Effector CD8-positive, alpha-beta T cell (primary cell): ENCODE measurements at places on chromosomes 2 and 18.

DNA sequence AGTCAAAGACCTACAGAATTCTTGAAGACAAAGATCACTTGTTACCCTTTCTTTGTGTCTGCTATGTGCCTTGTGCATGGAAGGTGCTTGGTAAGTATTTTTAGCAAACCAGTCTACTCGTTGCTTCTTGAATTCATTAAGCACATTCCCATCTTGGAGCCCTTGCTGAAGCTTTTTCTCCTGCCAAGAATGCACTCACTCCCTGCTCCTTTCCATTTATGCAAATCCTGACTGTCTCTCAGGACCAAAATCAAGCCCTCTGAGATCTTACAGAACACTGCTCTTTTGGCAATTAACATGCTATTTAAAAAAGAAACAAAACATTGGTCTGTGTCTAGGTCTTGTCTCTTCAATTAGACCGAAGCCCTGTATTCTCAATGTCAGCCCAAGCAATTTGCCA, 75.8 kb downstream of the CLHC1 start:
- no peak for DNase-seq

DNA sequence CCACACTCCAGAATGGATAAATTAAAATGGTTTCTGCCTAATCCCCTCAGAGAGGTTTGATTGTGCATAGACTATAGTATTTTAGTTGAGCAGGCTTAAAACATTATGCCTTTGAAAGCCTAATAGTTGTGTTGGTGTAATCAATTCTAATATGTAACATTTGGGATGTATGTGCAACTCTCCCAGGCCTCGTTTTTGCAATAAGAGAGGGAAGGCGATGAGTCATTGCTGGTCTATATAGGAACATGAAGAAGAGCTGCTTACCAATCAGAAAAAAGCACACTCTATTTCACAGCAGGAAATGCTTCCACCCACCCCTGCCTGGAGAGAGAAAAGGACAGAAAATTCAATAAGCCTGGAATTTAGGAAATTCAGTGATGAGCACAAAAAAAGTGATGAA, 1424.0 kb upstream of the PIK3C3 start:
- DNase-seq: no peak

DNA sequence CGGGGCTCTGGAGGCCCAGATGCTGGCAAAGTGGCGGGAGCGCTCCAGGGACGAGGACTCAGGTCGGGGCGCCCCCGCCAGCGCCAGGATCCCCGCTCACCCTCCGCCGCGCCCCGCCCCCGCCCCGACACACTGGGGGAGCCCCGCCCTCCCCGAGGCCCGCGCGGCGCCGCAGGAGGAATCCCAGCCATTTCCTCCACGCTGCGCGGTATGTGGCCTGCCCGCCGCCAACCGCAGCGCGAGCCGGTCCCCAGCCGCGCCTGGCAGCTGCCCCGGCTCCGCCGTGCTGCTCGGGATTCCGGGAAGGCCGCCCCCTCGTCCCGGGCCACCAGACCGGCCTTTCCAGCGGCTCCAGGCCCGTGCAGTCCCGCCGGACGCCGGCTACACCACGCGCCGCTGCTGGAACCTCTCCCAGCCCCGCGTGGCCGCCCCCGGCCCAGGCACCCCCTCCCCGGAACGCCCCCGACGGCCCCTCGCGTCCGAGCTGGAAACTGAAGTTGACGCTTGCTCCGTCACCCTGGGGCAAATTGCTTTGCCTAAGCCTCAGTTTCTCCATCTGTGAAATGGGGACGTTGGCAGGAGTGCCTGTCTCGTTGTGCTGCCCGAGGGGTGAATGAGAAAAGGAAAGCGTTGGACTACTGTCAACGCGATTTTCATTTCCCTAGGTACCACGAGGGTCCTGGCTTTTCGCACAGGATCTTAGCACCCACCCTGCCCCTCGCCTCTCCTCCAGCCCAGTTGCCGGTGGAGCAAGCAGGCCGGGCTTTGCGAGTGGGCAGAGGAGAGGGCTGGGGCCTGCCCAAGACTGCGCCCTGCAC, 53.6 kb downstream of the PKDCC start:
- DNase-seq: peak; percentile 53

DNA sequence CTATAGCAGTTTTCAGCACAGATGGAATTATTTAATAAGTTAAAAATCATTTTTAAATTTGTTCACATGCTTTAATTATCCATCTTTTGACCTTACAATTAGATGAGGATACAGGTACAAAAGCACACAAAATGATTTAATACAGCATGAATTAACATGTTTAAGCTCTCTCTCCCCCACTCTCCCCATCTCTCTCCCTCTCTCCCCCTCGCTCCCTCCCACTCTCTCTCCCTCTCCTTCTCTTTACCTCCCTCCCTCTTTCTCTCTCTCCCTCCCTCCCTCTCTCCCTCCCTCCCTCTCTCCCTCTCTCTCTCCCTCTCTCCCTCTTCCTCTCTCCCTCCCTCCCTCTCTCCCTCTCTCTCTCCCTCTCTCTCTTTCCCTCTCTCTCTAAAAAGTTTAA, 7.6 kb downstream of the NBAS start:
- DNase-seq: no peak

GRCh38 chr2:218992703-218993344, 398 bp downstream of the CRYBA2 start:
- DNase-seq: no peak

DNA sequence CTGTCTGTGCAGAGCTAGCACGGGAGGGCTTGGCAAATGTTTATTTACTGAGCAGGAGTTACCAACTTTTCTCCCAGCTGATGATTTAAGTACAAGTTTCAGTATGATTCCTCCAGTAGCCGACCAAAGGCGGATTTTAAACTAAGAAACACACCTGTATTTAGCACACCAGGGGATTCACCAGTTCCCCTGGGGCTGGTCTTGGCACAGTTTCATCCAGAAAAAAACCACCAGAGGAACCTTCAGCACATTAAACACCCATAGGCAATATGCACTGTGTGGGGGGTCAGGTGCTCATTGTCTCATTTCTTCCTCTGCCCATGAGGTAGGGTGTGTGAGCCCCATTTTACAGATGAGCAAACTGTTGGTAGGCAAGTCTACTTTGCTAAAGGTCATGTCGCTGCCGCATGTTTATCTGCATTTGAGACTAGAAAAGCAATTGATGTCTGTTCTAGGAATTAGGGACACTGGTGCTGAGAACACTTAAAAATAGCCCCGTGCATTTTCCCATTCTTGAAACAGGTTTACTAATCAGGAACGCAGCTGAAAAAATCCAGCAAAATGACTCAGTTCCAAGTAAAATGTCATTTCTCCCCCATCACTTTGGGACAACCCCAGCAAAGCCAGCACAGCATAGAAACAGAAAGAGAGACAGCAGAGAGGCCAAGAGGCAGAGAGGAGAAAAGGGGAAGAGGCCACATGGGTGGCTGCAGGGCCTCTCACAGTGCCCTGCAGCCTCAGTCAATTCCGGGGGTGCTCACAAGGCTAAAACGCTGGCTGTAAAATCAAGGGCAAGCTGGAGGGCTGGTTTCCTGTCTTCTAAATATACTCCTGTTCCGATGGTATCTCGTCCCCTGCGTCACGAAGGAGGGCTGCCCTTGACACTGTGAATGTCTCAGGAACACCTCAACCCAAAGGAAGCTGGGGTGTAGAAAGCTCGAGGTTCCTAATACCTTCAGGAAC, 166.8 kb upstream of the ID2 start:
- peak; percentile 13 for DNase-seq

DNA sequence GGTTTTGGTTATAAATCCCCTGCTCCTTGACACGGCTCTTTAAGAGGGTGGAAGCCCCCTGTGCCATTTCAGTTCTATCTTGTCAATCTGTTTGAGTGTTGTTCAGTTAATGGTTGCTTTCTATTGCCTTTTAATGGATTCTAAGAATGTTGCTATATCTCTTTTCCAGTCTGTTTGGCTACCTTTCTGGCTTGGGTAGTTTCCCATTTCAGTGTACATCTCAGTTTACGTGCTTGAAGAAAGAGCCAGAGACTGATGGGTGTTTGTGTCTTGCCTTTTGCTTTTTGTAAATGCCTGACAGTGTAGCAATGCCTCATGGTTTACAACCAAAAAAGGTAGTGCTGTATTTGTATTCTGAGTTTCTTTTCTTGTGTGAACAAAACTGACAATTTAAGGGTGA, 45.3 kb downstream of the SPATS2L start:
- DNase-seq: no peak

DNA sequence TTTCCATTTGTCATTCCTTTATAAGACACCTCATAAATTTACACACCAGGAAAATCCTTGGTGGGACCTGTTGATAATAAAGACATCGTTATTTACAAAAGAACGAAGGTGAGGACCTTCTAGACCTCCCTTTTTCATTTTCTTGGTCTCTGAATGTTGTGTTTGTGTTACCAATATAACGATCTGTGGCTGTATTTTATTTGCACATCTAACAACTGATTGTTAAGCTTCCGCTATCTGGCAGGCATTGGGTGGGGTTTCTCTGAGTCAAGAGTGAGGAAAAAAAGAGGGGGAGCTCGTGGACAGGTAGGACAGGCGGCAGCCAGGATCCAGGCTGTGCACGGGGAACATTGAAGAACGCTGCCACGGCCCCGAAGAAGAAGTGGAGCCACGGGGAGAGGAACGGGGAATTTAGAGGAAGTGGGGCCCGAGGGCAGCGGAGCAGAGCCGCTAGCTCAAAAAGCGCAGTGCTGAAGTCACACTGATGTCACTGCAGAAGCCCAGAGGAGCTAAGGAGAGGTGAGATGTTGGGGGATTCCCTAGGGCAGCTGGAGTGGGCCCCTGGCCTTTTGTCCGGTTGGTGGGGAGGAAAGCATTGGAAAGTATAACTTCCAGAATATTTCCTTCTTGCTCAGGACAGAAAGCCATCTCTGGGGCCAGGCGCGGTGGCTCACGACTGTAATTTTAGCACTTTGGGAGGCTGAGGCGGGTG, 20.9 kb upstream of the DNMT3A start:
- DNase-seq: peak; percentile 41

DNA sequence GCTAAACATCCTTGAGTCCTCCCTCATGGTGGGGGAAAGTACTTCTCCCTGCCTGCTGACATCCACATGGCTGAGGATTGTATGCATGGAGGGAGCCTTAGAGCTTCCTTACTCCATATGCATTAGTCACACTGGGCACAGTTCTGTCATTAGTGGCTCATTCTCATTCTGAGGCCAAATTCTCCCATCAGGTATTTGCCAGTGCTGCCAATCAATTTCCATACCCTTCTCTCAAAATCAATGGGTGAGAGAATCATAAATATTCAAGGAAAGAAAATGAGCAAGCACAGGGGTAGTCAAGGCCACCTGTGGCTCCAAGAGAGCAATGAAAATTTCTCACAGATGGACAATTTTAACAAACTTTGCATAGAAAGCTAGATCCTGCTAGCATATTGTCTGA, 422.6 kb upstream of the SETBP1 start:
- no peak for DNase-seq

GRCh38 chr2:46170611-46171350, 126.4 kb upstream of the EPAS1 start:
- no peak for DNase-seq

GRCh38 chr2:120580709-120581108, 155.0 kb upstream of the GLI2 start:
- DNase-seq: no peak

DNA sequence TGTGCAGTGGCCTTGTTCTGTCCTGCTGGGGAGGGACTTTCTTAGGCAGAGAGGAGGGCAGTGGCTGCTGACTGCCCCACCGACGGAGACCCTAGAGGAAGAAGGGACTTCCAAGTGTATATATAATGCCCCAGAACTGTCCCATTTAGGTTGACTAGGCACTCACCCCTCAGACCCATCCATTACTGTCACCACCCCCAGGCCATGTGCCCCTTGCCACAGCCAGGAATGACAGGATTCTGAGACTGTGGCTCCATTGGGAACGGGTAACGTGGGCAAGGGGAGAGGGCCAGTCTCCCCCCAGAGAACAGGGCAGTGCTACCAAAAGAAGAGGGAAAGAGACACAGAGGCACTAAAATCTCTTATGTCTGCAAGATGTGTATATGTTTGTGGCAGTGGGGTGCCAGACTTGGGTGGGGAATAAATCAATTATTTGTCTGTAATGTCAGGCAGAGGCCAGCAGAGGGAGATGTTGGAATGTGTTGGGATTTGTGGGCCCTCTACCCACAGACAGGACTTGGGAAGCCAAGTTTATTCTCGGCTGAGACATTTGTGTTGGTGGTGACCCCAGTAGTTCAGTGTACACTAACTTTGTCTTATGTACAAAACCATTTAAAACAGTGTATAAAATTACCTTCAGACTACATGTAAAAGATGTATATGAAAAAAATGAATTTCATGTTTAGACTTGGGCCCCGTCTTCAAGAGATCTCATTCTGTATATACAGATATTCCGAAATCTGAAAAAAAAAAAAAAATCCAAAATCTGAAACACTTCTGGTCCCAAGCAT, 24.0 kb upstream of the TMEM37 start:
- no peak for DNase-seq

- DNase-seq: no peak
Measured at GRCh38 chr2:128777196-128778035, 458.7 kb upstream of the HS6ST1 start.

GRCh38 chr2:133415210-133415876, 152.9 kb downstream of the NCKAP5 start:
- no peak for DNase-seq

GRCh38 chr2:216283038-216283900, 89.0 kb downstream of the MARCHF4 start:
- DNase-seq: no peak

- DNase-seq: no peak
Measured at GRCh38 chr2:114550895-114551793, 108.7 kb downstream of the DPP10 start.

GRCh38 chr2:172230889-172231401, 128.2 kb upstream of the DLX2 start:
- DNase-seq: no peak
